ENCODE measurements at places on chromosomes 7 and 10.

DNA sequence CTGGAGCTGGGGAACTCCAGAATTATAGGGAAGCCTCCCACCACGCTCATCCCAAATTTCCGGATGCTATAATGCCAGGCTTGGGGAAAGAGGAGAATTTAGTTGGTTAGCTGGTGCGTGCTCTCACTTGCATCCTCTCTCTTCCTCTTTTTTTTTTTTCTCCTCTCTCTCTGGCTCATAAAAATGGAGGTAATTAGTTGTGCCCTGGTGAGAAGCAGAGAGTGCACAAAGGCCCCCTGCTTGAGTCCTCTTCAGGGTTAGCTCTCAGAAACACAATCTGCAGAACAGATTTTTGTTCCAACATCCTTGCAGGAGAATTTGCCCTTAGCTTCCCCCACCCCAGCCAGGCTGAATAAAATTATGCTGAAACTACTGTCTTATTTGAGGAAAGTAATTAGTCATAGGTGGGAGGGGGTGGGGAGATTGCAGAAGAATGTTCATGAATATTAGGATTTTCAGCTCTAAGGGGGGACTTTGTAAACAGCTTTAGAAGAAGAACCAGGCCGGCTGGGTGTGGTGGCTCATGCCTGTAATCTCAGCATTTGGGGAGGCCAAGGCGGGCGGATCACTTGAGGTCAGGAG is 7.6 kb downstream of the SERPINE1 start:
- H3K36me3 ChIP-seq, result no peaks in the 10 kb centered on the region
- H3K27ac ChIP-seq, result no peak overlapping the region
- no peak for DNase-seq
- no peaks in the 10 kb centered on the region for H3K27me3 ChIP-seq

DNA sequence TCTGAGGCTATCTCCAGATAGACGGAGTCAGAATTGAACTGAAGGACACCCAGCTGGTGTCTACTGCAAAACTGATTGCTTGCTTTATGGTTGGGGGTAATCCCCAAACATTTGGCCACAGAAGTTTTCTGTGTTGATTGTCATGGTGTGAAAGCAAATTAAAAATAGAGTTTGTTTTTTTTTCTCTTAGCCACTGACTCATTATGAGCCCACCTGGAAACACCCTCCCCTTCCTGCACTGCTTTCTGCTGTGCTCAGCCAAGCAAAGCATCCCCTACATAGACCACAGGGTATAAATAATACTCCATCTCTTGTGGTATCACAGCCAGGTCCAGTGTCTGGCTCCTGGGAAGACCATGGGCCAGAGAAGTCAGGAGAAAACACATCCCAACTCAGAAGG is 6.5 kb upstream of the VWC2 start:
- no peak overlapping the region for H3K4me3 ChIP-seq
- no peak overlapping the region for H3K27ac ChIP-seq
- H3K4me1 ChIP-seq, result no peaks in the 10 kb centered on the region
- no peaks in the 10 kb centered on the region for H3K36me3 ChIP-seq
- H3K27me3 ChIP-seq, result peaks cover 5% of the 10 kb centered on the region
- no peak for DNase-seq

- H3K4me3 ChIP-seq, result no peak overlapping the region
- no peak overlapping the region for H3K27ac ChIP-seq
- no peak for DNase-seq
Observed at GRCh38 chr10:12509794-12510100, 160.4 kb downstream of the CAMK1D start.

GRCh38 chr7:112211348-112211907 is 4.9 kb downstream of the ZNF277 start:
- no peaks in the 10 kb centered on the region for H3K36me3 ChIP-seq
- no peaks in the 10 kb centered on the region for H3K27me3 ChIP-seq
- DNase-seq, result no peak
- no peak overlapping the region for H3K4me3 ChIP-seq
- H3K4me1 ChIP-seq, result peaks cover 16% of the 10 kb centered on the region

DNA sequence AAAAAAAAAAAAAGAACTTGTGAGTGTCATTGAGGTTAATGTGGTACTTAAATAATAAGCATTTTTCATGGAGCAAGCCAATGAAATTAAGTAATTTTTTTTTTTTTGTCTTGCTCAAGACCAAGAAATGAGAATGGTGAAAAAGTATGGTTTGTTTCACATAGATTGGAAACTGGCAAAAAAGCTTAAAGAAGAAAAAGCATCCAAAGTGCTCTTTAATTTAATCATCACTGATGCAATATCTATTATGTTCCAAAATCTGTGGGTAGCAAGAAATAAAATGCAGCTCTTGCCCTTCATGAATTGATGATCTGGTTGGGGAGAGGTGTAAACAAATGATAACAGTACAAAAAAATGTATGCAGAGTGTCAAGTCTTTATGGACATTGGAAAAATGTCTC is 980.6 kb downstream of the REEP3 start:
- no peak overlapping the region for H3K27ac ChIP-seq
- H3K4me1 ChIP-seq, result no peaks in the 10 kb centered on the region
- H3K36me3 ChIP-seq, result no peaks in the 10 kb centered on the region
- H3K27me3 ChIP-seq, result no peaks in the 10 kb centered on the region
- no peak for DNase-seq
- no peak overlapping the region for H3K4me3 ChIP-seq

GRCh38 chr10:44512431-44513022 is 127.6 kb upstream of the CXCL12 start:
- H3K27me3 ChIP-seq, result no peaks in the 10 kb centered on the region
- H3K27ac ChIP-seq, result no peak overlapping the region
- DNase-seq, result no peak
- H3K36me3 ChIP-seq, result no peaks in the 10 kb centered on the region

DNA sequence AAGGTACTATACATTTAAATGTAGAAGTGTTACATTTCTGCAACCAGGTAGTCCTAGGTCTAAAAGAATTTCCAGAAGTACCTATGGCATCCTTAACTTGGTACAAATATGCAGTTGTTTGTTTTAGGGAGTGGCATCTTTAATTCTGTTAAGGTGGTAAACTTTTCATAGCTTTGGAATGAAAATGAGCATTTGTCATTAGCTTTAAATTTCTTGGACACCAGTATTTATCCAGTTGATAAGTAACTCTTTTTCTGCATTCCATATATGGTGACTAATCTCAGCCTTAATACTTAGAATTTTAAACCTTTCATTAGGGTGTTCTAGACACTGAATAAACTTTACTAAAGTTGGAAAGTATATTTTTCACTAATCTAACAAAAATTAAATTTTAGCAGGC is 10.8 kb downstream of the SLF2 start:
- H3K4me3 ChIP-seq, result no peak overlapping the region
- H3K27me3 ChIP-seq, result no peaks in the 10 kb centered on the region
- H3K4me1 ChIP-seq, result no peaks in the 10 kb centered on the region
- H3K36me3 ChIP-seq, result no peaks in the 10 kb centered on the region
- no peak for DNase-seq

DNA sequence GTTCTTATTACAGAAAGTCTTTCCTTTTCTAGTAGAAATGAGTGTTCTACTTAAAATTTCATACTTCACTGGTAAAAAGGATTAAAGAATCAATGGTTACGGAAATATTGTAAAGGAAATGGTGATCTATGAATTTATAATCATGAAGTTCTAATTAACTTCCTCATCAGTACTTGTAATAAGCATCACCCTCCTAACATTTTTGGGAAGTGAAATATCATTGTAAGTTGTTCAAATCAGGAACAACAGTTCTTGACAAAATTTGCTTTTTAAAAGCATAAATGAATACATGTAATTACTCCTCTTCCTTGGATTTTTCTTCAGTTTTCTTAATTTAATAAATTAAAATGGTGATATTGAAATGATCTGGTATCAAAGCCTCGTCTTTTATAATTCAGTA is 5.6 kb upstream of the PCGF5 start:
- no peak for DNase-seq
- no peak overlapping the region for H3K27ac ChIP-seq
- no peaks in the 10 kb centered on the region for H3K27me3 ChIP-seq
- H3K4me3 ChIP-seq, result no peak overlapping the region

DNA sequence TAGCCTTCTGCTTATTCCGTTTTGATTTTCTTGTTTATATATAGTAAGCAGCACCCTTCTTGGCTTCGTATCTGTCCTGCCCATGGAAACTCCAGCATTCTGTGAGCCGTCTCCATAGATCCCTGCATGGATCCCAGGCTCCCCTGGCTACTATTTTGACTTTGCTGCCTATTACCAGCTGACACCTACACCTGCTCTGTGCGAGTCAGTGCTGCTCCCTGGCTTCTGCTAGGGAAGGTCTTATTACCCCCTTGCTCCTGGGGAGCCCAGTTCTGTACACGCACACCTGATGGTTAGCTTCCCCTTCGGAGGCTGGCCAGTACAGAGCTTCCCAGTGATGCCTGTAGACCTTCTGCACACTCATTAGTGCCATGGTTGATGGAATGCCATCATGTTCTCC is 35.4 kb downstream of the NACAD start:
- no peaks in the 10 kb centered on the region for H3K36me3 ChIP-seq
- no peak overlapping the region for H3K4me3 ChIP-seq
- no peaks in the 10 kb centered on the region for H3K27me3 ChIP-seq
- DNase-seq, result no peak
- no peaks in the 10 kb centered on the region for H3K4me1 ChIP-seq

DNA sequence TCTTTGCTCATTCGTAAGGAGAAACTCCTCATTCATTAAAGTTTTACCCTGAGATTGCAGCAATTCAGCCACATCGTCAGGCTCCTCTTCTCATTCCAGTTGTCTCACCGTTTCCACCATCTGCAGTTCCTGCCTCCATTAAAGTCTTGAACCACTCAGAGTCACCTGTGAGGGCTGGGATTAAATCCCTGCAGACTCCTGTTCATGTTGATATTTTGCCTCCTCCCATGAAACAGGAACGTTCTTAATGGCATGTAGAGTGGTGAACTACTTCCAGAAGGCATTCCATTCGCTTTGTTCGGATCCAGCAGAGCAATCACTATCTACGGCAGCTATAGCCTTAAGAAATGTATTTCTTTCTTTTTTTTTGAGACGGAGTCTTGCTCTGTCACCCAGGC is 96.5 kb upstream of the FAM20C start:
- H3K4me1 ChIP-seq, result no peaks in the 10 kb centered on the region
- H3K27ac ChIP-seq, result no peak overlapping the region
- no peaks in the 10 kb centered on the region for H3K27me3 ChIP-seq
- H3K36me3 ChIP-seq, result no peaks in the 10 kb centered on the region
- H3K4me3 ChIP-seq, result no peak overlapping the region
- DNase-seq, result no peak

DNA sequence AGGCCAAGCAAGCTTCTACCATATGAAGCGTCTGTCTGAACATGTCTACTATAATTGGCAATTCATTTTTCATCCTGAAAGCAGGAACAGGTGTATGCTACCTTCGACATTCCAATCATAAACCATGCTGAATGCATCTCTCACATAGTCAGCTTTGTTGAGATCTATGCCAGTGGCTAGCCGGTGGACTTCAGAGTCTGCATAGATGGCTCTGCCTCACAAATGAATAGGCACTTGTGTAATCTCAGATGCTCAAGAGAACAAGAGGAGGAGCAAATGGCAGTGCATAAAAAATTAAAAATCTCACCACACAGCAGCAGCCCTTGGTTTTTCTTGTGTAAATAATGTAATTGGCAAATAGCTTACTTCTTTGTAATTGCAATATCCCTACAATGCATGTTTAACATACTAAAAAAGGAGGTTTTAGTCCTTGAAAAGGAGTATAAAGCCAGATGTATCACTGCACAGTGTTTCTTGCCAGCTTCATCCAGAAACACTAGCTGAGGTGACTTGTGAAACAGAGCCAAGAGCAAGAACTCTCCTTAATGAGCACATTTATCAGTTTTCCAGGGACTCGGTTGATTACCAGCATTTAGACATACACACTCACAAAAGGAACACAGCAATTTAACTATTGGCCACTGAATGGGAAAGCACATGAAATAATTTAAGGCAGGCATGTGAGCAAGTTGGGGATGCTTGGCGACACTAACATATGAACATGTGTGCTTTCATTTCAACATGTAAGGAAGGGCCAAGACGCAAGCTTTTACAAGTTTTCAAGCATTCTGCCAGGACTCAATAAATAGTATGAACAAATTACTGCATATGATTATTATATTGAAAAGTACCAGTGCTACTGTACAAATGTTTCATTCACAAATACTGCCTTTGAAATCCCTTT is 249.9 kb upstream of the PLXNA4 start:
- H3K27ac ChIP-seq, result no peak overlapping the region
- DNase-seq, result no peak
- H3K4me1 ChIP-seq, result no peaks in the 10 kb centered on the region

- no peaks in the 10 kb centered on the region for H3K4me1 ChIP-seq
- H3K27ac ChIP-seq, result no peak overlapping the region
- no peak for DNase-seq
- no peak overlapping the region for H3K4me3 ChIP-seq
- H3K27me3 ChIP-seq, result no peaks in the 10 kb centered on the region
Observed at GRCh38 chr10:126104767-126105166, 208.4 kb downstream of the FANK1 start.

- H3K36me3 ChIP-seq, result no peaks in the 10 kb centered on the region
- H3K4me1 ChIP-seq, result peaks cover 58% of the 10 kb centered on the region
- H3K27me3 ChIP-seq, result no peaks in the 10 kb centered on the region
- no peak for DNase-seq
Observed at GRCh38 chr10:96578633-96579032, 8.2 kb downstream of the TM9SF3 start.

GRCh38 chr7:29987811-29988317 is 1.7 kb downstream of the SCRN1 start:
- H3K36me3 ChIP-seq, result no peaks in the 10 kb centered on the region
- peaks cover 7% of the 10 kb centered on the region for H3K4me1 ChIP-seq
- peaks cover 12% of the 10 kb centered on the region for H3K27me3 ChIP-seq
- DNase-seq, result no peak
- H3K27ac ChIP-seq, result peak overlapping the region; percentile 88

- H3K27ac ChIP-seq, result no peak overlapping the region
- no peak overlapping the region for H3K4me3 ChIP-seq
- H3K27me3 ChIP-seq, result no peaks in the 10 kb centered on the region
Observed at GRCh38 chr10:104762793-104763192, 121.7 kb downstream of the SORCS3 start.

- no peaks in the 10 kb centered on the region for H3K27me3 ChIP-seq
- H3K36me3 ChIP-seq, result no peaks in the 10 kb centered on the region
- H3K27ac ChIP-seq, result no peak overlapping the region
- H3K4me3 ChIP-seq, result no peak overlapping the region
- no peak for DNase-seq
Observed at GRCh38 chr7:105141068-105141467, 127.1 kb downstream of the KMT2E start.

GRCh38 chr10:119199231-119199992 is 8.0 kb upstream of the GRK5 start:
- H3K27ac ChIP-seq, result no peak overlapping the region
- DNase-seq, result peak; percentile 63
- peaks cover 4% of the 10 kb centered on the region for H3K27me3 ChIP-seq
- H3K4me1 ChIP-seq, result no peaks in the 10 kb centered on the region
- no peaks in the 10 kb centered on the region for H3K36me3 ChIP-seq
- no peak overlapping the region for H3K4me3 ChIP-seq

Data from transverse colon (tissue), 4 donors.